NCI-H1436 (cell line): ENCODE measurements at places on chromosomes 3 and 15.

DNA sequence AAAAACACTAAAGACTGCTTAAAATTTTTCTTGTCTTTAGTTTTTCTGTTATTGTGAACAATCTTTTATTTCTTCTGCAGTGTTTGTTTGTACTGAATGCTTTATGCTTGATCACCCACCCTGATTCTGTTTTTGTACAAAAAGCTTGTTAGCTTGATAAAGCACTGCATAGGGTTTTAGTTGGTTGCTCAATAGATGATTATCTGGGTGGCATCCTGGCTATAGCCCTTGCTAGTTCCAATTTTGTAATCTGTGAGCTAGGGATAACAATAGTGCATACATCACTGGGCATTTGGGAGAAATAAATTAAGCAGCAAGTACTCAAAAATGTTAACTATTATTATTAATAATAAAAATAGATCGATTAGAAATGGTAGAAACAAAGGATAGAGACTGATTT is 102.3 kb downstream of the ZPLD1 start:
- no peak for DNase-seq

GRCh38 chr15:84761607-84762131 is 13.3 kb downstream of the ZNF592 start:
- no peak for DNase-seq

- no peak for DNase-seq
These were observed 84.7 kb downstream of the MRPL46 start for GRCh38 chr15:88382482-88382983.

GRCh38 chr3:62229908-62230307 is 143.4 kb downstream of the FEZF2 start:
- no peak for DNase-seq

- no peak for DNase-seq
These were observed 32.4 kb downstream of the DZIP1L start for GRCh38 chr3:138082992-138083386.

DNA sequence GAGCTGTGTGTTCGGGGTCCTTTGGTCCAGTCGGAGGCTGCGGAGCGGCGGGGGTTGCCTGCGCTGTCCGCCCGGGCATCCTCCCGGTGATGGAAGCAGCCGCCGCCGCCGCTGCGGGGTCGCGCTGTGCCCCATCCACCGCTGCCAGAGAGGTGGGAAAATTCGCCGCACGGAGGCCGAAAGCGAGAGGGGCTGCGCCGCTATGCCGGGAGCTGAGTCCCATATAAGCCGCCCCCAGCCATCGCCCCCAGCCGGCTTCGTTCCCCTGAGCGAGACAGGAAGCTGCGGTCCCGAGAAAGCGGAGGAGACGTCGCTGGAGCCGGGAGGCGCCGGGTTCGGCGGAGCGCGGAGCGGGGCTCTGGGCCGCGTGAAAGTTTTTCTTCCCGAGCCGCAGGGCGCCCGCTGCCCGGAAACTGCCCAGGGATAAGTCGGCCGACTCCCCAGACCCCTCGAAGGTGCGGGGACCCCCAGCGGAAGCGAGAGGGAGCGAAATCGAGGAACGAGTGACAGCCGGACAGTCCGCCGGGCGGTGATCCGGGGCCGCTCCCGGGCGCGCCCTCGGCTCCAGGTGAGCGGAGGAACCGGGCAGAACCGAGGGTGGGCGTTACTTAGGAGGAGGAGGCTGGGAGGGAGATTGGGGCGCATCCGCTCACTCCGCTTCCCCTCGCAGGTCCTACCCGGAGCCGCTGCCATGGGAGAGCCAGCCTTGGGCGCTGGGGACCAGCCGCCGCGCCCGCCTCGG is 574 bp downstream of the CHST2 start:
- DNase-seq: no peak

DNA sequence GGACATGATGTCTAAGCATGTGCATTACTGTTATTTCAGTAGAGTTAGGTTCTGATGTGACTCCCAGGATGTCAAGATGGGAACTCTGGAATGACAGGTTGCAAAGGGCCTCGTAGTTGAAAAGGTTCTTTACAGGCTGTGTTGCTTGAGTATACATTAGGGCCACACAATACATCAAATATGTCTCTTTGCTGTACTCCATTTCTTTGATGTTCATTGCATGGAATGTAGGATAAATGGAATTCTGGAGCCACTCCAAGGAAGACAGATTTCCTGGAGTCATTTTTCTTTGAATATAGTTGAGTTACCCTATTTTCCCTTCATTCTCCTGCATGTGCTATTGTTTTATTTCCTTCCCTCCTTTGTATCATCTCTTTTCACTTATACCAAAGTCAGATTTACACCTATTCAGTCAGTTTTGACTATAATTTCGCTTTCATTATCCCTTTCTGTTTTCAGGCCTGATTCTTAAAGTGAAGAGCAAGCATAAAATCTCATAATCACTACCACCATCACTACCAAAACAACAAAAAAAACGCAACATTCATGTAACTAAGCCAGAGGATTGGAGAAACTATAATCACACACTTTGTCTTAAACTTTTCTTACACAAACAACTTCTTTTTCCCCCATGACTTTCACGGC is 61.2 kb upstream of the PTX3 start:
- no peak for DNase-seq

DNA sequence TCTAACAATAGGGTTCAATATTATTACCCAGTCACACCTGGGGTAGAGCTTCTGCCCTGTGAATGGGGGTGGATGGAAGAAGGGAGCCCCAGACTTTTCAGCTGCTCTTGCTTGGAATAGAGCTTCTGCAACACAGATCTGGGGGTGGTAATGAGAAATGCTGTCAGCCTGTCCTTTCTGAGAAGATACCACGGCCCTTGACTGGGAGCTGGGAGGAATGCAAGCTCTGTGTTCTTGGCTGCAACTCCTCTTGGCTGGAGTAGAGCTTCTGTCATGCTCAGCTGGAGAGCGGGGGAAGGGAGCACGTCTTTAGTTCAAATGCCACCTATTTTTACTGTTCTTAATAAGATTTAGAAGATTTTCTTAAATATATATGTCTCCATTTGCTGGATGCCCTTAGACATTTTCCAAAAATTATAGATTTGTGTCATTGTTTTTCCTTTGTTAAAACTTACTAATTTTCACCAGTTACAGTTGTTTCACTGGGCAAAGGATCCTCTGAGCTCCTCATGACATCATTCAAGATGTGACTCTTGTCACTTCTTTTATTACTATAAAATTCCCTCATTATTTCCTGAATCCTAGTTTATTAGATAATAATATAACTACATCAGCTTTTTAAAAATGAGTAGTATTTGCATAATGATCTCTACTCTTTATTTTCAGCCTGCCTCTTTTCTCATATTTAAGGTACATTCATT is 180.0 kb upstream of the TGFBR2 start:
- no peak for DNase-seq

- DNase-seq: no peak
These were observed 175.0 kb downstream of the CFAP20DC start for GRCh38 chr3:58874795-58875194.

DNA sequence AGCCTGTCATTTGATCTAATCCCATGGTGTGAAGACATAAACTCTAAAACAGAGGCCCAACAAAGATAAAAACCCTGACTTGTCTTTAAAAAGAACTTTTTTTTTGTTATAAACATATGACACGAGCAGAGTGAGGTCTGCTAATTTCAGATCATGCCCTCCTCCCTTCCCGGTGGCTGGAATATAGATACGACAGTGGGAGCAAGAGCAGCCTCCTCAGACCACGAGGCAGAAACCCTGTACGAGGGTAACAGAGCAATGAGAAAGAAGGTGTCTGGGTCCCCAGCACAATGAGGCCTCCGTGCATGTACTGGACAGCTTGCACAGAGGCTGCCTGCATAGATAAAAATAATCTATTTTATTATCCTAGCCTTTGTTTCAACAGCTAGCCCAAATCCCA is 5.8 kb downstream of the TPRA1 start:
- DNase-seq: no peak

- DNase-seq: no peak
These were observed 66.8 kb upstream of the KBTBD8 start for GRCh38 chr3:66931291-66931690.

DNA sequence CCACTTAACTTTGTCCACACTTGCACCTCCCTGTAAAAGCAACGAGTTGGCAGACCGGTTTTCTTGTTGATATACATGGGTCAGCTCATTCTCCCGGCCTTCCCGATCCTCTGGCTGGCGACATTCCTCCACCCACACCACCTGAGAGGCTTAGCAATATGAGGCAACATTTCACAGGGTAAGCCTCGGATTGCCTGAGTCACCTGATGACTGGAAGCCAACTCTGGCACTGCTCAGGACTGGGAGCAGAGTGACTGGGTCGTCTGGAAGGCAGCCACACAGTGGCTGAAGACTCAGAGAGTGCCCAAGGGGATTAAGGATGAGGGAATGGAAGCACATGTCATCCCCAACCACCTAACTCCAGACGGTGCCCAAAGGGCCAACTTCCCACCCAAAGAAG is 9.8 kb downstream of the HOMER2 start:
- no peak for DNase-seq

- DNase-seq: no peak
These were observed 5.7 kb upstream of the CAV3 start for GRCh38 chr3:8727605-8728512.

GRCh38 chr3:58384381-58385090 is 49.1 kb downstream of the PDHB start:
- DNase-seq: no peak

DNA sequence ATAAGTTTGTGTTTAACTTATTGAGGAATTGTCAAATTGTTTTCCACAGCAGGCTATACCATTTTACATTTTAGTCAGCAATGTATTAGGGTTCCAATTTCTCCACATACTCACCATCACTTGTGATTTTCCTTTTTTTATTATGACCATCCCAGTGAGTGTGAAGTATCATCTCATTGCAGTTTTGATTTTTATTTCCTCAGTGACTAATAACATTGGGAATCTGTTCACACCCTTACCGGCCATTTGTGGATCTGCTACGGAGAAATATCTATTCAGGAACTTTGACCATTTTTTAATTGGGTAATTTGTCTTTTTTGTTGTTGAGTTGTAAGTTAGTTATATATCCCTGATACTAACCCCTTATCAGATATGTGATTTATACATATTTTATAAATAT is 54.8 kb upstream of the LMCD1 start:
- DNase-seq: no peak

DNA sequence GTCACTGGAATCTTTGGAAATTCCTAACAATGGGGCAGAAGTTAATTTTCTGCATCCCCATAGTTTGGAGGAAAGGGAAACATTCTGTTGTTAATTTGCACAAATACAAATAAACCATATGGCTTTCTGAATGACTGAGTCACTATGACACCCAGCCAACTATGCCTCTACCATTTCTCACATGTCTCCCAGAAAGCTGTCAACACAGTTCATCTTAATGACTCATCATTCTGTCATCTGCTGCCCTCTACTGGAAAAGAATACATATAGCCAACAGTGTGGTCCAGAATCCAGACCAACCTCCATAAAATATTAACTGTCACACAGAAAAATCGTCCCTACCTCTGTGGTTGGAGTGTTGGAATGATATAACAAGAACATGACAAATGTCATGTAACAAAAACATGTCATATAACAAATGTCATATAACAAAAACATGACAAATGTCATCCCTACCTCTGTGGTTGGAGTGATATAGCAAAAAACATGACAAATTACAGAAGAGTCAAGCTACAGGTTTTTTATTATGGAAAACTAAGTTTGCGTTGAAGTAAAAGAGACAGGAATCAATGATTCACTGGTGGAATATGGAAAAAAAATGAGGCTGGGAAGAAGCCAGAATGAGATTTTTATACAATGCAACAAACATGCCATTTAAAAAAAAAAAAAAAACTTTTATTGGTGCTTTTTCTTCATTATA is 47.7 kb upstream of the GYG1 start:
- DNase-seq: peak; percentile 73

- no peak for DNase-seq
These were observed 52.4 kb downstream of the TRIM69 start for GRCh38 chr15:44788748-44789147.

DNA sequence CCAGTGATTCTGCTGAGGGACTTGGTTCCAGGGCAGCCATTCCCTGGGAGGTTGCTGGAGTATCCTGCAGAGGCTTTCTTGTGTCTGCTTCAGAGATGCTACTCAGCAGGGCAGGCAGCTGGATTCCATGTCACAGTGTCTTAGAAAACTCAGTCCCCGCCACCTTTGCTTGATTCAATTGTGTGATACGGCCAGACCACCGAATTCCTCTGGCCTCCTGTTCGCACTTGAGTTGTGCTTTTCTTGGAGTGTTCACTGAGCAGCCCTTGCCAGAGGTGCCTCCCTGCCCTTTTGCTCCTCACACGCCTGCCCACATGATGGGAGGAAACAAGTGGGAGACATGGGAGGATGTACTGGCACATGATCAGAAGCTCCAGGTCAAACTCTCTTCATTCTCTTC is 19.6 kb upstream of the SHC4 start:
- DNase-seq: no peak

DNA sequence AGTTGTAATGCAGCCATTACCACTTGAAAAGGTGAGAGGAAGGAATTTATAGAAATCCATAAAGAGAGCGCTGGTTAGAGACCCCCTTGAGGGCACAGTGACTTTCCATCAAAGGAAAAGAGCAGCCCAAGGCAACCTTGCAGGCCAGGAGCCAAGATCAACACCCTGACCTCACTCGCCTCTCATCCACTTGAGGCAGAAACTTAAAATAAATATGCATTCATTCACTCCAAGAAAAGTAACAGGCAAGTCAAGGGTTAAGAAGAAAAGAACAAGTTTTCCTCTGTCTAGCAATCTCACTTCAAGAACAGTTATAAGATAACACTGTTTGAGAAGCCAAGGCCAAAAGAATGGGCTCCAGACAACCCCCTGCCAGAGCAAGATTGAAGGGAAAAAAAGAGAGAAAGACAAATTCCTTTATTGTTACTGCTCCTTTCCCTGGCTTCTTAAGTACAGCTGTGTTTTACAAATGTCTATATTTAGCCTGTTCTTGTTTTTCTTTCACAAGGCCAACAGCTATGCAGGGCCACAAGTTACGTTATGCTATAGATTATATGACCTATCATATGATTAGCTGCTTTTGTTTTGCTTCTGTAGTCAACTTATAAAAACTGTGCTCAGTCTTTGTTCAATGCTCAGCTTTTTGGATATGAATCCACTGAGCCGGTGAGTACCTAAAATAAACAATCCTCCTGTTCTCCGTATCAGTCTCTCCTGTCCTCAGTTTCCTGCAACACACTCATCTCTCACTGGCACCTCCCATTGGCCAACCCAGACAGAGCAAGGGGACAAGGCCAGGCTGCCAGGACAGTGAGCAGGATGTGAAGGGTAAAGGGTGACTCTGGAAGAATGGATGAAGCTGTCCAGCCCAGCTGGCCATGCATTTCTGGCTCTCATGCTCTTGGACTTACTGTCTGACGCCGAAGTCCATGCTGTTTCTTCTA is 15.8 kb upstream of the SSUH2 start:
- DNase-seq: no peak

DNA sequence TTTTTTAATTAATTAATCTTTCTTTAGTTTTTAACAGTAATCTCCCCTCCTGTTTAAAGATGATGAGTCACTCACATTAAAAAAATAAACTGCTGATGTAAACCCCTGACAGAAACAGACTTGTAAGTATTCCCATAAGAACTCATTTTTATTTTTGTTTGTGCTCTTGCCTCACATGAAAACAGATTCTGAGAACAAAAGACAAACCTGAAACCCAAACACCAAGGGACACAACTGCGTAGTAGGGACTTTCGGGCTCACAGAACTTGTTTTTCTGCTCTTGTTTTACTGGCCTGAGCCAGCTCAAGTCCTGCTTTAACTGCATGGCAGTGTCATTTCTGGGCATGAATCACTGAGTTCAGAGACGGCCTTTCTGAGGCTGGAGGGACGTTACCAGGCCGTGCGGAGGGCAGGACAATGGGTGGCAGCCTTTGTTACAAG is 600.8 kb downstream of the FOXP1 start:
- no peak for DNase-seq
